ENCODE measurements at places on chromosomes 11 and 22.

DNA sequence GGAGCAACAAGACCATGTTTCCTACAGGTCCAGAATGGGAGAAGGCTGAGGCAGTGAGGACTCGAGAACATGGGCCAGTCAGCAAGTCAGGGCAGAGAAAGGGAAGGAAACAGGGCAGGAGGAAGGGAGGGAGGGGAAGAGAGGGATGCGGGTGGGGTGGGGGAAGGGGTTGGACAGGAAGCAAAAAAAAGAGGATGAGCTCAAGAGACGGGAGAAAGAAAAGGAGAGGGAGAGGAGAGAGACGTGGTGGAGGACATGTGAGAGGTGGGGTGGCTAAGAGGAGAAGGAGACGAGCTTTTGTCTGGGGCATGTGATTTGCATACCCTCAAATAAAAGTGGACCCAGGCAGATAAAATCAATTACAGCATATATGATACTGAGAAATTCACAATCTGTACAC is 389.5 kb upstream of the B3GAT1 start:
- no peak for DNase-seq

DNA sequence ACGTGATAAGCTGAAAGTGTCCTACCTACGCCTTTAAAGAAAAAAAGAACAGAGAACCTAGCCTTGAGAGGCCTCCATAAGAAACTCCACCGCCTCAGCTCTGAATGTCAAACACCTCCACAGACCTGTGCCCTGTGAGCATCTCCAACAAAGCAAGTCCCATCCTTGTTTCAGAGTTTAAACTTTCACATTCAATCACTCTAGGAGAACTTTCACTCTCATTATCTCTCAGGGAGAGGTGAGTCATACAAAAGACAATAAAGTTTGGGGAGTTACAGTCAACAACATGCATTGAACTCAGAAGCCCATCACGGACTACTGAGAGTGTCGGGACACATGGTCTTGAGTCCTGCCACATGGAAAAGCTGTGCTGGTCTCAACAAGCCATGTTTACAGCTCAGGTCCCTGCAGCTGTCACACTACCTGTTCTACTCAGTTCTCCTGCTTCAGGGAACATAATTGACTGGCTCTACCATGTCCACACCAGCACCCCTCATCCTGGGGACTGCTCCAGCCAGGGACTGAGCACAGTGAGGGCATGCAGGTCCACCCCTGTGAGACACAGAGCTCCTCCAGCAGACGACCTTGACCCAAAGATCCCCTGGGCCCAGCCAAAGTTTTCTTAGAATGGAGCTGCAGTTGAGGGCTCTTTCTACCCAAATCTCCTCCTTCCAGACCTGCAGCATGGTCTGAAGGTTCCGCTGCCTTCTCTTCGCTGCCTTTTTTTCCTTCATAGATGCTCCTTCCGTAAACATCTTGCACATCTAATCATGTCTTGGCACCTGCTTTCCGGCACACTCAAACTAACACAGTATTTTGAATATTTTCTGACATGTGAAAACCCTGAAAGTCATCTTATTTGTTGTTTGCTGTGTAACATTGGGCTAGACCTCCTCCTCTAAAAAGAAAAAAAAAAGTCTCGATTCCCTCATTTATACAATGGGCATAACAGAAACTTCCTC is 114.9 kb downstream of the ETS1 start:
- no peak for DNase-seq

DNA sequence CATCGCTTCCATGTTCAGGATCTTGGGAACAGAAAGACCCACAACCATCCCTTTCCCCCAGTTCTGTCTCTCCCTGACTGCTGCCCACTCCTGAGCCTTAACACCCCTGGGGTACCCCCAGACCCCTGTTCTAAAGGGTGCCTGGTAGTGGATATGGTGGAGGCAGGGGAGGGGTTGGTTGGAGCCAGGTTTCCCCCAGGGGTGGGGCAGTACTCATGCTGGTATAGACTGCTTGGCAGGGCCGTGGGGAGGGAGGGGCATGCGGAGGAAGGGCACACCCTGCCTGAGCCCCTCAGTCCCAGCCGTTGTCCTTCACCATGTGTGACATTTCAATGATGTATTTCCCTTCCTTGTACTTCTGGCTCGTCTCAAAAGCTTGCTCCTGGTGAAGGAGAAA is 4.0 kb downstream of the YPEL4 start:
- DNase-seq: no peak

GRCh38 chr22:24323695-24324094 is 53.1 kb downstream of the SPECC1L start:
- DNase-seq: no peak

DNA sequence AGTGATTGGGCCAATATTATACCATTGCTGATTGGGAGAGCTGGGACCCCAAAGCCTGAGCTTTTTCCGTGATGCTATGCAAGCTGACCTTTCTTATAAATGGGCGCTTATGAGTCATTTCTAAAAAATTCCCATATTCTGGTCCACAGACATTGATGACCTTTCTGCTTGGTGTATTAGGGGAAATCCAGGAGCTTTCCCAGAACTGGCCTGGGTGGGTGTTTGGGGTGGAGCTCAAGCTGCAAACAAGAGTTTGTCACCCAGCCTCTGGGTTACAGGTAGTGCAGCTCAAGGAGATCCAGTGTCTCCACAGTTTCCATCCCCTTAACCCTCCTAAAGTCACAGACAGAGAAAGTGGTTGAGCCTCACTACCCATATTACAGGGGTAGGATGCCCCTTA is 67.7 kb downstream of the CCDC81 start:
- DNase-seq: no peak

DNA sequence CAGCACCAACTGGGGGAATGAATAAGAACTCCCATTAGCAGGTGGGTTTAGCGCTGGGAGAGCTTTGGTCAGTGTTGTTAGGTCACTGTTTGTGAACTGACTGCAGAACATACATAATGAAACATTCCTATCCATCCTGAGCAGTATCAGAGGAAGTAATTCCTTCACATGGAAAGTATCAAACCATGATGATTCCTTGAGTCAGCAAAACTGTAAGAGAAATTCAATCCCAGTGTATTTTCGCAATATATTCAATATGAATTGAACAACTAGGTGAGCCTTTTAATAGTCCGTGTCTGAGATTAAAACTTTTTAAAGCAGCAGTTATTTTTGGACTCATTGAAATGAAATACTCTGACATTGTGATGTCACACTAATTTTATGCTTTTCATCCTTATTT is 42.9 kb upstream of the TTC36 start:
- DNase-seq: no peak

DNA sequence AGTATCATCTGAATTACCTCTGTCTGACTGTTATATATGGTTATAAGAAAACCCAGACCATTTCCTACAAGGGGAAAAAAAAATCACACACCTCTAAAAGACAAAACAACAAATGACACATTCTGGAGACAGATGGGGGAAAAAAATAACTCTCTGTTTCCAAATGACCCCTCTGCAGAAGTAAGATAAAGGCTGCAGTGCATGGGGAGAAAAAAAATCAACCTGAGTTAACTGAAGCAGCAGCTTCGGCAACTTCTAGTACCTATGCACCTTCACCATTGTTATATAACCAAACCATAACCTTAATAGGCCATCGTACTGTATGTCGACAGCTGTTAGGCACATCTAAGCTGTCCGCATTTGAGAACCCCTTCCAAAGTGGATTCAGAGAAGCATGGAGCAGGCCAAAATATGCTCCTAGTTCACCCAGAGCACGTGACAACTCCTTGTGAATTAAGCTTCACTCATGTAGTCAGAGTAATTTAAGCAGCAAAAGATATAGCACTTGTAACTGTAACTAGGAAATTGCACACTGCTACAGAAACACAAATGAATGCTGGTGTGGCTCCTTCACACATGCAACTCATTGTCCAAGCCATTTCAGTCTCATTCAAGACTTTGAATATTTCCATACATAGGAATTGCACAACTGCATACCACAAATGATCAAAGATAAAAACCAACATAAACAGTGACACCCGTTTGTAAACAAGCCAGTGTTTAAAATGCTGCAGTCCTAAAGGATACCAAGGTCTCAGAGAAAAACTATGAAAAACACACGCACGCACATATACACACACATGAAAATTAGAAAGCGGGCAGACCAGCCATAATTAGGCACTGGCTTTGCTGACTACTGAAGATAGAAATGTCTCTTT is 2.7 kb downstream of the SIK3 start:
- DNase-seq: no peak

- DNase-seq: peak; percentile 37
Observed at GRCh38 chr11:18010977-18011586, 1.8 kb downstream of the SERGEF start.

- no peak for DNase-seq
Observed at GRCh38 chr11:70935006-70935768, 317.2 kb downstream of the SHANK2 start.
